Skeletal muscle cell (primary cell): ENCODE measurements at places on chromosomes 2 and 18.

- peak; percentile 41 for DNase-seq
Measured at GRCh38 chr2:56334622-56335021, 150.8 kb downstream of the CCDC85A start.

DNA sequence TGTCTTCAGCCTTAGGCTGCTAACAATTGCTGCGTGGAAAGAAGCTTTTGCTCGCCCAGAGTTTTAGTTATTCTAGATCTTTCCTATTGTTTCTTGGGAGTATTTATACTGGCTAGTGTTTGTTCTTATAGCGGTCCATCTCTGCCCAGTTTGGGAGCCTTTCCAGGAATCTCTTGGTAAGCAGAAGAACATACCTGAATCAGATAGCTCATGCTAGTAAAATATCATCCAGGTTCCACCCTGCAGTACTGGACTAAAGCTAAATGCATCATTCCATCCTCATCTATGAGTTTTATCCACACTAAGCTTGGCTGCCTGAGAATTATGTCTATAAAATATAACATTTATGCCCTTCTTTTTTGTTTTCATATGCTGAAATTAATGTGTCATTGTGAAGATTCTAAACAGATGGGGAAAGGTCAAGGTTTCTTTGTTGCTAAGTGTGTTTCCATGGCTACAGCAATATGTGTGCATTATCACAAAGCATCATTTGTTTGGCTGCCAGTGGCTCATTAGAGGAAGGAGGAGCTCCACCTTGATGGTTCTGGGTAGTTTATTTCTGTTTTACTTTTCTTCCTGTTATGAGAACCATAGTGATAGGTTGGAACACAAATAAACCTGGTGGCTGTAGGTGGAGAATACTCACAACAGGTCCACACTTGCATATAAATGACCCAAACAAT is 182.8 kb downstream of the PIK3C3 start:
- no peak for DNase-seq

DNA sequence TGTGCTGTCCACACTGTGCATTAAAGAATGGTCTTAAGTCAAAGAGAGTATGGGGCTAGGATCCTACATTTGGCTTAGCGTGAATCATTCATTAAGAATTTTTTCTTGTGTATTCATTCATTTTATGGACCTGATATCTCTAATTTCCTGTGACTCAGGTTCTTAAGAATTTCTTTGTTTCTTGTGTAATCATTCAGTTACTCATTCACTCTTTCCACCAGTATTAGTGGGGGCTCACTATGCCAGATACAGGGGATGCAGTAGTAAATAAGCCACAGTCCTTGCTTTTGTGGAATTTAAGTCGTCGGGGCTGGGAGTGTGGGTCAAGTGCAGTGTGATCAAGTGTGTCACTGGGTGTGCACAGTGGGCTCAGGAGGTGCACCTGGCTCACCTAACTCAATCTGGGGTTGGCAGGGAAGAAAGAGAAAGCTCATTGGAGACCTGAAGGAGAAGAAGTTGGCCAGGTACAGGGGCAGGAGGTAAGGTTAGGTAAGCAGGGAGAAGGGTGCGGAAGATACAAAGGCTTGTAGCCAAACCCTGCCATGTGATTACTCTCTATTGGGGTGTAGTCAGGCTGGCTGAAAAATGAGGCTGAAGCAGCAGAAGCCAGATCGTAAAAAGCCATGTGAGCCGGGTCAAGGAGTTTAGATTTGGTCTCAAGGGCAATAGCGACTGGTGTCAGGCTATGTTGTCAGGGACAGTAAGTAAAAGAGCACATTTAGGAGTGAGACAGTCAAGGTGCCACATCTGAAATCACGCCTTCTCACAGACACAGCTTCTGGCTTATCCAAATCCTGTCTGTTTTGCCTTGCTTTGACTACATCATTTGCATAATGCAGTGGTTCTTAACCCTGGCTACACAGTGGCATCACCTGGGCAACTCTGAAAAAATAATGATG is 67.2 kb downstream of the KCTD1 start:
- peak; percentile 86 for DNase-seq

DNA sequence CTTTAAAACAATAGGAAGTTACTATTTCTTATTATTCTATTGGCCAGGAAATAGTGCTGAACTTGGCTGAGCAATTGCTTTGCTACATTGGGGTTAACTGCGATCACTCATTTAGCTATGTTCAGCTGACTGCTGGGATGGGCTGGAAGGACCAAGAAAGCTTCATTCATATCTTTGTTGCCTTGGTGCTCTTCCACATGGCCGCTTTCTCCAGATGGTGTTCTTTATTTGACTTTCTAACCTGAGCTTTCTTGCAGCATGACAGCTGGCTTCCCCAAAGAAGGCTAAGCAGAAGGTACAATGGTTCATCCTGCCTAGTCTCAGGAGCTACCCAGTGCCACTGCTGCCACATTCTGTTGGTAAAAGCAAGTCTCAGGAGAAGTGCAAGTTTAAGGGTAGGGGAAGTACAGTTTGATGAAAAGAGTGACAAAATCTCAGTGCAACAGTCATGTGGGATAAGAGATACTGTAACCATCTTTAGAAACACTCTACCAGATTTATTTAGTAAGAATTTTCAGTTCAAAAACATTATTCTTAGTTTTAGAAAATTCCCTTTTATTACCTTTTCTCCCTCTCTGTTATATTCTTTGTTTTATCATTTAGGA is 180.6 kb upstream of the RBMS1 start:
- no peak for DNase-seq

DNA sequence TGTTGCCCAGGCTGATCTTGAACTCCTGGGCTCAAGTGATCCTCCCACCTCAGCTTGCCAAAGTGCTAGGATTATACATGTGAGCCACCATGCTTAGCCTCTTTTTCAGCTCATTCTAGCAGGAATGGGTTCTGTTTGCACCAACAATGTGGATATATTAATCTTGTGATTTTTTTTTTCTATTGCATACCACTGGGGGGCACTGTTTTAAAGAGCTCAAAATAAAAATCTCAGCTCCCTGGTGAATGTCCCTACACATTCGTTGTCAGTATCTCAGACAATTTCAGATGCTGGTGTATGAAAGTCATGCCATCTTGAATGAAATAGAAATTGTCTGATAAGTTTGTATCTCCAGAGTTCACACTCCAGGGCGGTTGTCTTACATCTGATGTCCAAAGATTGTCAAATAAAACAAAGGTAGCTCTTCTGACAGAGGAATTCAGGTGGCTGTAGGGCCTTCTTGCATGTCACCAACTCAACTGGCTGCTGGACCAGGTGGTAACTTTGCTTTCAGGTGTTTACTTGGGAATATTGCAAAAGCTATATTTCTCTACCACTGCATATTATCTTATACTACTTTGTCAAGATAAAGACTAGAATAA is 3.1 kb upstream of the MATN3 start:
- DNase-seq = no peak

GRCh38 chr18:12947285-12948049 is at the start of gene SEH1L:
TSS of gene SEH1L (plus strand) at chr18:12948011. CDS start at chr18:12948122, 111 bp downstream.
- peak; percentile 95 for DNase-seq

- DNase-seq = no peak
Measured at GRCh38 chr18:43155842-43156241, 40.4 kb upstream of the RIT2 start.

DNA sequence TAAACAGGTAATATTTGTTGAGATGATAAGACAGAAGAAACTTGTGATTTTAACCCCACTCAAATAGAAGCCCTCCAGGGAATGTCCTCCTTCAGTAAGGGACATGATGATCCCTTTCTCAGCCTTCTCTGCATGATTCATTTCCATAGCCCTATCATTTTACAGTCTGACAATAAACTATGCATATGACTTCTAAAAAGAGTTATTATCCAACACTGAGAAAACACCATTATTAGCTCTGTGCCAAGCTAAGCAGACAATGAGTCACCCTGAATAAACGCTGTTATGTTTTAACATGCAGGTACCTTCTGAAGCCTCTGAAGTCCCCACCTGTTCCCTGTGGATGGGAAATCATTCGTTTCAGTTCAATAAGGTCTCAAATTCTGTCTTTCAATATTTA is 54.7 kb downstream of the DTNB start:
- DNase-seq = peak; percentile 56

- DNase-seq = no peak
Measured at GRCh38 chr2:932320-933115, 18.1 kb upstream of the SNTG2 start.

DNA sequence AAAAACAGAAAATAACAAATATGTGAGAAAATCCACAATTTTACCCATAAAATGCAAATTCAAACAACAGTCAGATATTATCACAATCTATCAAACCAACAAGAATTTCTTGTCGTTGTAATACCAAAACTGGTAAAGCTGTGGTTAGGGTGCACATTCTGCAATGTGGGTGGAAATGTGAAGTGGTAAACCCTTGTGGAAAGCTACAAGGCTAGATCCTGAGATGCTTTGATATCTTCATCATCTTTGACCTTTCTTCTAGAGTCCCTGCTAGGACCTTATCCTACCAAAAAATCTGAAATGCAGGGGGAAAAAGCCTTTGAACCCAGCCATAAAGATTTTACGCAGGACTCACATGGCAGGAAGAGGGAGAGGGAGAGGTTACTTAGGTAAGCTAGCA is 17.2 kb upstream of the ATG16L1 start:
- no peak for DNase-seq

- no peak for DNase-seq
Measured at GRCh38 chr2:195044801-195045200, 612.2 kb upstream of the SLC39A10 start.

- DNase-seq = no peak
Measured at GRCh38 chr2:239259173-239259572, 141.6 kb downstream of the HDAC4 start.

DNA sequence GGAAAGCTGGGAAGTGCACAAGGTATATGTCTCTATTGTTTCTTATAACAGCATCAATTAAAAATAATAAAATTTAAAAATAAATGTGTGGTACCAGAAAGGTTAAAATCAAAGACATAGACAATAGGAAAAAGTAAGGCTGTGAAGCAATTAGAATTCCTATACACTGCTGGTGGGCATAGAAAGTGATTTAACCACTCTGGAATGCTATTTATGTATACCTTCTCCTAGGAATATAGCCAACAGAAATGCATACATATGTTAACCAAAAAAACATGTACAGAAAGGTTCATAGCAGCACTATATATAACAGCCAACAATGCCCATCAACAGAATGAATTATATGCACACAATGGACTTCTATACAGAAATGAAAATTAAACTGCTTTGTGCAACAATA is 43.0 kb downstream of the WDSUB1 start:
- no peak for DNase-seq

DNA sequence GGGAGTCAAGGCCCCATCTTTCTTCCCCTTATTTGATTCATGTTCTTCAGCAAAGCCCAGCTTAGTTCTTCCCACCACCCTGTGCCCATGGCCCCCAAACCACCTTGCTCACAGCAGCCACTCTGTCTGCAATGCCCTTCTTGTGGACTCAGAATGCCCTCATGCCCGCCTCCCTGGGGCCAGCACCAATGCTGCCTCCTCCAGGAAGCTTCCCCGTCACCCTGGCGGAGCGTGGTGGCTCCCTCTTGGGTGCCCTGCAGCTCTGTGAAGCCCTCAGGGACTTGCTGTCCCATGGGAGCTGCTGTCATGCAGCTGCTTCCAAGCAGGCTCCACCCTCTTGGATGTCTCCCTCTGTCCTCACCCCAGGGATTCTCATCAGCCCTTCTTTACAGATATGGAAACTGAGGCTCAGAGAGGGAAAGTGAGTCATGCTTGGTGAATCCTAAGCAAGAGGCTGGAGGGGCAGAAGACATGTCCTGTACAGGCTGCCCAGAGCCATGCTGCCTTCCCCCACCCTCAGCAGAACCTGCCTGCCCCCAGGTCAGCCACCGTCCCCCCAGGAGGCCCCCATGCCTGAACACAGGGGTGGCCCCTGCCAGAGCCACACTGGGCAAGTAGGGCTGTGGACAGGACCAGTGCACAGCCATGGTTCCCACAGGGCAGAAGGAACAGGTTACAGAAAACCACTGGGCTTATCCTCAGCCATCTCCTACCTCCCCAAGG is 11.8 kb upstream of the DUSP2 start:
- DNase-seq = no peak

DNA sequence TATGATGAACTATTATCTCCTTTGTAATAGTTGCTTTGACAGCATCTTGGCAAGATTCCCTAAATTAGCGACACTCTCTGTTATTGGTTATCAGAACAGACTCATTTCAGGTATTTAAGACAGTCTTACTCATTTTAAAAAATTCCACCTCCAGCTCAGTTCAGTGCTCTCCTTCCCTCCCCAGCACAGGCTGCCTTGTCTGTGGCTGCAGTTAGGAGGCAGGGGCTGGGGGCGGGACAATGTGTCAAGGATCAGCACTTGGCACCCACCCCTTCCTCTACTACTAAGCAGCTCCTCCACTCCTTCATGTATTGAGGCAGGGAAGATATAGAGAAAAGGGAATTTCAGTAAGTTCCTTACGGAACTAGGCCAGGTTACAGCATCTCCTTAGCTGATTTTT is 85.0 kb downstream of the VSNL1 start:
- DNase-seq = no peak

- no peak for DNase-seq
Measured at GRCh38 chr2:20453087-20453486, 6.2 kb downstream of the RHOB start.

GRCh38 chr18:44715842-44716241 is 35.2 kb downstream of the SETBP1 start:
- no peak for DNase-seq

DNA sequence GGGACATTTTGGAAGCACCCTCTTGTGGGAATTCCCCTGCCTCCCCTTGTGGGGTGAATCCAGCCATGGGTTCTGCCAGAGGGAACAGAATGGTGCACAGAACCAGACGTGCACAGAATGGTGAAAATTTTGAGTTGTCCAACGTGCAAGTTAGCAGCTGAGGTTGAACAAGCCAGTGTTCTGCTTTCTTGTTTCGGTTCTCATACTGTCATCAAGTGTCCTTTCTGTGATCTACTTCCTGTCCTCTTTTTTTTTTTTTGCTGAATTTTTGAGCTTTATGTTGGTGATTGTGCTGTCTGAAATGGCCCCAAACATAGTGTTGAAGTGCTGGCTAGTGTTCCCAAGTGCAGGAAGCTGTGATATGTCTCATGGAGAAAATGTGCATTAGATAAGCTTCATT is 21.5 kb upstream of the REEP1 start:
- DNase-seq = no peak

GRCh38 chr2:39068299-39069135 is 52.3 kb downstream of the SOS1 start:
- no peak for DNase-seq

DNA sequence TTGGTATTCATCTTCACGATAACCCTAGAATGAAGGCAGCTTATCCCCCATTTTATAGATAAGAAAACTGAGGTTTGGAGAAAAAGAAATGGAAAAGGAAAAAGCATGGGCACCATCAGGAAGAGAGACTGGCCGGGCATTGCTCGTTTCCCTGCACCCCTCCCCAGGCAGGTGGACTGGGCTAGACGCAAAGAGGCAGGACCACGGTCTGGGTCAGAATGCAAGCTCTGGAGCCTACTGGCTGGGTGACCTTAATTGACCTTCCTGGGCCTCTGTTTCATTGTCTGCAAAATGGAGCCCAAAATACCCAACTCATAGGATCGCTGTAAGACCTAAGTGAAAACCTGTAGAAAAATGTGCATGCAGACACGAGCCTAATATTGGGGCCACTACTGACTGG is 135.3 kb upstream of the GLI2 start:
- DNase-seq = no peak
